Mesenteric fat pad (tissue), 1 donor: ENCODE measurements at places on chromosomes 6 and 20. TPM values are rescaled to one million over a fixed set of nuclear protein-coding genes. Genes with fewer than 3 reads are reported as not detected.

DNA sequence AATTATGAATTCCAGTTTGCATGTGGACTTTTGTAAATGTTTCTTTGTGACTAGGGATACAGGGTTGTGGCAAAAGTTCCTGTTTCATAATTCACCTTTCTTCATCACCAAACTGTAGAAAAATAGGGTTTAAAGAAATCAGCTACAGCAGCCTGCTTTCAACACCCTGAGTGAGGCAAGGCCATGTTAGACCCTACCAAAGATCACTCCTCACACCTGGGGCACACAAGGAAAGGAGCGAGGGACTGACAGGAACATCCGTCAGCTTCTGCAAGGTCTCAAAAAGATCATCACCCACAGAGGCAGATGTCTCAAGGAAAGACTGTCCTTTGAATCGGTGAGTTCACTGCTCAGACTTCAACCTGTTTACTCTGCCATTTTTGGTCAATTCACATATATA lies 10.5 kb upstream of the STX11 start:
- DNase-seq, result no peak

- DNase-seq, result no peak
Measured at GRCh38 chr6:89406141-89406540, 5.9 kb downstream of the RRAGD start.

GRCh38 chr6:150929416-150929815 lies 63.9 kb downstream of the MTHFD1L start:
- DNase-seq, result no peak

Gene CRISP2
- not detected for total RNA-seq

Gene ZBP1
- 0.26 TPM for total RNA-seq
